Activated CD4-positive, alpha-beta memory T cell treated with anti-CD3 and anti-CD28 coated beads, Interleukin-2, amount 10 ng/mL, durations not matched to agents 7 days and 5 days (primary cell): ENCODE measurements at places on chromosomes 16 and 17. TPM values are rescaled to one million over a fixed set of nuclear protein-coding genes. Genes with fewer than 3 reads are reported as not detected.

Gene NPIPB8
- not detected for total RNA-seq

Gene ITGAD
- total RNA-seq: not detected

Gene SLC16A5
- 10.4 TPM for total RNA-seq

Gene TMIGD1
- total RNA-seq: not detected

Gene RHBDL1
- total RNA-seq: 1.5 TPM

Gene VWA3A
- 0.18 TPM for total RNA-seq

Gene PYY
- total RNA-seq: not detected

Gene ZNF821
- 11.4 TPM for total RNA-seq

Gene TERF2IP
- total RNA-seq: 96.2 TPM

Gene MT1G
- total RNA-seq: 2.9 TPM

Gene HOXB7
- 1.7 TPM for total RNA-seq
